ENCODE measurements at places on chromosomes 16 and 17.

- DNase-seq, result no peak
These were observed 132.5 kb downstream of the AATF start for GRCh38 chr17:37081287-37081686.

DNA sequence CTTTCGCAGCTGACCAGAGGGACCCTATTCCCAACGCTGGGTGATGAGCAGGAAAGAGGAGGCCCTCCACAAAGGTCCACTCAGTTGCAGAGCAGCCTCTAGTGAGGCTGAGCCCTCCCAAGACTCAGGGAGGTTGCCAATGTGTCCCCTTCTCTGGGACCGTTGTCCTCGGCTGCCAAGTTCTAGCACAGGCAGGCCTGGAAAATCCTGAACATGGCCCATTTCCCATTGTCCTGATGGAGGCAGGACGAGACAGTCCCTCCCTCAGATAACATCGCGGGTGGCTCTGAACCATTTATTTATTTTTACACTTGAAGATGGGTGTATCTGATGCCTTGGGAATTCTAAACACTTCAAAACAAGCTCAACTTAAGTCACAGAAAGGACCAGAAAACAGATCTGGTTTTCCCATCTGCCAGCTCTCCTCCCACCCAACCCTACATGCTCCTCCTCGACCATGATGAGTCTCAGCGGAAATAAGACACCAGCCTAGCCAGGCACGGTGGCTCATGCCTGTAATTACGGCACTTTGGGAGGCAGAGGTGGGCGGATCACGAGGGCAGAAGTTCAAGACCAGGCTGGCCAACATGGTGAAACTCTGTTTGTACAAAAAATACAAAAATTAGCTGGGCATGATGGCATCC is 12.8 kb downstream of the CDIP1 start:
- no peak for DNase-seq

DNA sequence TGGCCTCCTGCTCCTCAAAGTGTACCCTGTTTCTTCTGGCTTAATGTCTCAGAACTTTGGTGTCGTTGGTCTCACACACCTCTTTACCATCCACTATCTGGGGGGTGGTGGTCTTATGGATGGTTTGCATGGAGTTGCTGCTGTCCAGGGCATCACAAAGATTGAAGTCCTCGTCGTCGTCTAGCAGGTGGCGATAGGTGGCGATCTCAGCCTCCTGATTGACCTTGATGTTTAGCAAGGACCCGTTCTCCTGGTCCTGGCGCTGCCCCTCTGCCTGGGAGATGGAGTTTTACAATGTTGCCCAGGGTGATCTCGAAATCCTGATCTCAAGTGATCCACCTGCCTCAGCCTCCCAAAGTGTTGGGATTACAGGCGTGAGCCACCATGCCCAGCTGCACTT is 31.1 kb upstream of the HELZ start:
- DNase-seq, result no peak

GRCh38 chr17:14605267-14605599 is 304.4 kb downstream of the HS3ST3B1 start:
- peak; percentile 36 for DNase-seq

- DNase-seq, result no peak
These were observed 445 bp upstream of the DBNDD1 start for GRCh38 chr16:90019543-90020259.

GRCh38 chr17:1222321-1222720 is 42.5 kb upstream of the ABR start:
- no peak for DNase-seq

- DNase-seq, result no peak
These were observed 33.3 kb downstream of the RPH3AL start for GRCh38 chr17:319266-319665.

DNA sequence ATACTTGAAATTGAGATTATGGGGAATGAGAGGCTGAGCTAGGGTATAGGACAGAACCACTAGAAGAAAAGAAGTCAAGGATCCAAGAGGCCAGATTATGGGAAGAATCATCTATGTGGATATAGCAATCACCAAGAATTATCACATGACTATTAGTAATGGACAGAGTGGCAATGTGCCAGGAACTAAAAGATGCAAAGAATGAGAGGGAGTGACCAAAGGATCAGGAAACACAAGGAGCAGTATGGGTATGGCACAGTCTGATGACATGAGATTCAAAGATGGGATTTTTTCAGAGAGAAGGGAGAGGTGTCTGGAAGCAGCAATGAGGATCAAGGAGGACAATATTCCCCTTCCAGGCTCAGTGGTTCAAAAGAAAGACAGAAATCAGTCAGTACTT is 212.2 kb downstream of the AATF start:
- DNase-seq, result no peak

- no peak for DNase-seq
These were observed 11.5 kb upstream of the TMEM106A start for GRCh38 chr17:43200127-43200526.

- peak; percentile 42 for DNase-seq
These were observed 54.4 kb downstream of the SIAH1 start for GRCh38 chr16:48330841-48331192.

- no peak for DNase-seq
These were observed 30.0 kb upstream of the ADGRG1 start for GRCh38 chr16:57598437-57598836.

GRCh38 chr16:8963010-8963820 is 491 bp downstream of the USP7 start:
- DNase-seq, result no peak

GRCh38 chr16:53071748-53072301 is 17.0 kb downstream of the CHD9 start:
- DNase-seq, result peak; percentile 33

GRCh38 chr17:46264456-46265198 is 30.3 kb upstream of the LRRC37A start:
- no peak for DNase-seq

DNA sequence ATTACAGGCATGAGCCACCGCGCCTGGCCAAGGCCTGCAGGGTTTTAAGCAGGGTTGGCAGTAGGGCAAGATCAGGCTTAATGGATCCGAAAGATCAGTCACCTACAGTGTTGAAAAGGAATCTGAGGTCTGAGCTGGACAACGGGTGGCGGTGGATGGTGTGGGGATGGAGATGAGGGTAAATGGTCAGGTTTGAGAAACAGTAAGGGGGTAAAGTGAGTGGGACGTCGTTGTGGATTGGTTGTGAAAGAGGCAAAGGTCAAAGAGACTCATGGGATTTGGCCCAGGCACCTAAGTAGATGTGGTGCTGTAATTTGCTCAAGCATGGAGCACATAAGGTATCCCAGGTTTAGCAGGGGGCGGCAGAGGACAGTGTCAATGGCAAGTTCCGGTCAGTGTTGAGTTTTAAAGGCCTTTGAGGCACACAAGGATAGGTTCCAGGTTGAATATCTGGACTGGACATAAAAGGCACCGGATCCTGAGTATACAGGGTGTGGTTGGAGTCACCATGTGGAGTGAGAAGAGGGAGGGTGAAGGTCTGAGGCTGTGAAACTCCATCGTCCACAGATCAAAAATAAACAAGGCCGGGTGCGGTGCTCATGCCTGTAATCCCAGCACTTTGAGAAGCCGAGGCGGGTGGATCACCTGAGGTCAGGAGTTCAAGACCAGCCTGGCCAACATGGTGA is 1.1 kb upstream of the SLC16A5 start:
- no peak for DNase-seq

GRCh38 chr17:55427587-55427882 is 5.9 kb upstream of the MMD start:
- no peak for DNase-seq

- no peak for DNase-seq
These were observed 59.4 kb upstream of the ZFHX3 start for GRCh38 chr16:73107371-73107770.

- no peak for DNase-seq
These were observed 2.1 kb downstream of the ADGRG3 start for GRCh38 chr16:57670196-57670595.

DNA sequence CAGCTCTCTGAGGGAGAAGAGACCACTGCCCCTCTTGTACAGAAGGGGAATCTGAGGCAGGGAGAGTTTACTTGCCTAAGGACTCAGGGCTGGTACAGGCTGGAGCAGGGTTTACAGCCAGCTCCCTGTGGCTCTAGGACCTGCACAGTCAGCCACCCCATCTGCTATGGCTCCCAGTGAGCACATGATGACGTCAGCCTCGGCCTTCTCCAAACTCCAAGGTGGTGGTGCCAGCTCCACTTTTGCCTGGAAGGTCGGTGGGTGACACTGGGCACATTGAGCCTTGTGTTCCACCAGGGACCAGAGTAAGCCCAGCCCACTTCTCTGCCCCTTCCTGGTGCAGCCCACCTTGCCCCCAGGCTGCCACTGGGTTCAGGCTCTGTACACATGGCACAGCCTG is 202.2 kb downstream of the ENGASE start:
- DNase-seq, result no peak

DNA sequence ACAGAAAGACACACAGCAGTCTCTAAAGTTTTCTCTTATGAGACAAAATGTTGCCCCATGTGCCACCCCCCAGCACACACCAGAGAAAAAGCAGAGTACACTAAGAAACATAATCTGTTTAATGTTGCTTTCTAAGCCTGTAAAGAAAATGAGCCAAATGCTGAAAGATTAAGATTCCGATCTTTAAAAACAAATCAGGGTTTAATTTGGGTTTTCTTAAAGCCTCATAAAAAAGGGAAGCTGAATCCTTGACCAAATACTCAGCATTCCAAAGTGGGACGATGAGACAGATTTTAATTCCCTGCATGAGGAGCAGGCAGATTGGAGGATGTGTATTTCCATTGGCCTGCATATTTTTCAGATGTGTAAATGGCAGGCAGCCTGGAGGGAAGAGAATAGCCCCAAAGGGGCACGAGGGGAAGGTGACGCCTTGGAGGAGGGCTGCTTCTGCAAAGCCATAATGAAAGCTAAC is 118.4 kb downstream of the COPRS start:
- DNase-seq, result no peak

GRCh38 chr17:8125947-8126490 is 2.1 kb upstream of the HES7 start:
- peak; percentile 51 for DNase-seq

- no peak for DNase-seq
These were observed 44.2 kb downstream of the HELZ start for GRCh38 chr17:67200727-67201301.

GRCh38 chr17:42673885-42674754 is 2.7 kb downstream of the PLEKHH3 start:
- no peak for DNase-seq

GRCh38 chr16:67538666-67539101 is 10.1 kb downstream of the RIPOR1 start:
- DNase-seq, result no peak

DNA sequence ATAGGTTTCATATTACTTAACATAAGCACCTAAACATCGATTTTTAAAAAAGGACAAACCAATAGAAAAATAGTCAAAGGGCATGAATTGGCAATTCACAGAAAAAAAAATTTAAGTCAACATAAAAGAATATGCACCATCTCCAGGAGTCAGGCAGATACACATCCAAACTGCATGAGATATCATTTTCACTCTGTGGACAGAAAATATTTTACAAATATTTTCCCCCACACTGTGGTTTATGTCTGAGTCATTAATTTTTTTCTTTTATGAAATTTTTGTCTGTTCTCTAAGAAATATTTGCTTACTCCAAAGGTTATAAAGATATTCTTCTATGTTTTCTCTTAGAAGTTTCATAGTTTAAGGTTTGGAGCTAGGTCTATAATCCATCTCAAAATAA is 74.4 kb upstream of the DNAH17 start:
- no peak for DNase-seq

GRCh38 chr17:76893623-76894334 is 25.6 kb downstream of the MGAT5B start:
- peak; percentile 14 for DNase-seq

GRCh38 chr16:67040906-67041305 is 12.0 kb downstream of the CBFB start:
- peak; percentile 41 for DNase-seq

GRCh38 chr16:9139965-9140364 is 48.5 kb downstream of the HAPSTR1 start:
- DNase-seq, result no peak

- no peak for DNase-seq
These were observed 138.2 kb downstream of the C16orf95 start for GRCh38 chr16:87178977-87179376.

DNA sequence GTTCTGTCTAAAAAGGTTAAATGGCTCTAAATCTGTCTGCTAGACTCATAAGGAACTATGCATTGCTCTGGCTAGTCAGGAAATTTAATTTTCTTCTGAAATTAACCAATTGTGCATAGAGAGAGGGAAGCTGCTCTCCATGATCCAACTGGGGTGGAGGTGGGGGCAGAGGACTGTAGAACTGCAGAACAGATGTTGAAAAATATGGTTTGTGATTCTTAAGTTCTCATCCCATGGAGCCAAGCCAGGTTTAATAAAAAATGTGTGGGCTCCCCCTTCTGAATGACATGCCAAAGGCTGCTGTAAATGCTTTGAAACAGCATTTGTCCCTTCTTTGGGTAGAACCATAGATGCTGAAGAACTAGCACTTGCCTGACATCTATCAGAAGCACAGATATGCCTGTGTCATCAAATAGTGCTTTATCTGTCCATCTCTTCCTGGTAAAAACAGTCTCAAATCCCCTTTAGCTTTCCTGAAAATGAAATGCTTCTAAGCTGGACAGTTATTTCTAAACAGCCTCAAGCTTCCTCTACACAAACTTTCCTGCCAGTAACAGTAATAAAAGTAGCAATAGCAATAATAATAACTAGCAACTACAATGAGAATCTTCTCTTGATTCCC is 221.4 kb downstream of the CDH8 start:
- peak; percentile 10 for DNase-seq

DNA sequence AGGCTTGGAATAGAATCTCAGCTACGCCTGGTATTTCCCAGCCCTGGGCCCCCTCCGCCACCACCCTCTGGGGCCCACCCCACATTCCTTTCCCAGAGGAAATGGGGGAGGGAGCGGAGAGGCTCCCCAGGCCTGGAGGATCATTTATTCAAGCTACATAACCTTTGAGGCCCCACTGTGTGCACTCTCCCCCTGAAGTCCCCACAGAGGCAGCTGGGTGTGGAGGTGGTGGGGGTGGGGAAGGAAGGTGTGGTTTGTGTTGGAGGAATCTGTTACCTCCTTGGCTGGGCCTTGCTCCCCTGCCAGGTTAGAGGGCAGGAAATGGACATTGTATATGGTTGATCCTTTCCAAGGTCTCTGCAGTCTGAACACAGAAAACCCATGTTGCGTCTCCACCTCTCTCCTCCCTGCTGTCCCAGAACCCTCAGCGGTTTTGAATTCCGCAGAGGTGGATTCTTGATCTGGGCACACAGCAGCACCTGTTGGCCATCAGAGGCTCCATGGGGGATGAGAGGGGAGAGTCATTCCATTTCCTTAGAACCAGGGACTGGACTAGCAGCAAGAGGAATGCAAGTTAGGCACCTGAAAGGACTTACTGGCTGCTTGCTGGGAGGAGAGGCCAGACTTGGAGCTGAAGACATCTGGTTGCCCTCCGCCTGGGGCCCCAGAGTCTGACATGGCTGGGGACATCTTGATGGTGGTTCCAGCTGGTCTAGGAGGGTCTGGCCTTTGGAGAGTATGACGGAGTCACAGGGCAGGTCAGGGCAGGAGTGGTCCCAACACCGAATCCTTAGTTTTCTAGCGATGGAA is 23.0 kb downstream of the ARHGAP23 start:
- DNase-seq, result no peak

DNA sequence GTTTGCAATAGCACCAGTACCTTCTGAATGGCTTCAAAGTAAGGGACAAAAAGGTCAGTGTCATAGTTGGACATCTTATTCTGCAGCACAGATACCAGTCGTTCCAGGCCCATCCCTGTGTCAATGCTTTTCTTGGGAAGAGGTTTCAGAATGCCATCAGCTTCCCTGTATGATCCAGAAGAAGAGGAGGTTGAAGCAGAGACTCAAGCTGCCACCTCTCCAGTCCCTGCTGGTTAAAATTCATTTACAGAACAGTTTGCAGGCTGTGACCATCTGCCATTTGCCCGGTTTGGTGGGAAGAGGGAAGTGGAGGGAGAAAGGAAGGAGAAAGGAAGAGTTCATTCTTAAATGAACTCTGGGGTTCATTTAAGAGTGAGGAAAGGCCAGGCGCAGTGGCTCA is 18.4 kb upstream of the EXOSC6 start:
- DNase-seq, result no peak

Measured in hippocampal formation (tissue), 2 donors.